ENCODE measurements at places on chromosomes 5 and 9.

DNA sequence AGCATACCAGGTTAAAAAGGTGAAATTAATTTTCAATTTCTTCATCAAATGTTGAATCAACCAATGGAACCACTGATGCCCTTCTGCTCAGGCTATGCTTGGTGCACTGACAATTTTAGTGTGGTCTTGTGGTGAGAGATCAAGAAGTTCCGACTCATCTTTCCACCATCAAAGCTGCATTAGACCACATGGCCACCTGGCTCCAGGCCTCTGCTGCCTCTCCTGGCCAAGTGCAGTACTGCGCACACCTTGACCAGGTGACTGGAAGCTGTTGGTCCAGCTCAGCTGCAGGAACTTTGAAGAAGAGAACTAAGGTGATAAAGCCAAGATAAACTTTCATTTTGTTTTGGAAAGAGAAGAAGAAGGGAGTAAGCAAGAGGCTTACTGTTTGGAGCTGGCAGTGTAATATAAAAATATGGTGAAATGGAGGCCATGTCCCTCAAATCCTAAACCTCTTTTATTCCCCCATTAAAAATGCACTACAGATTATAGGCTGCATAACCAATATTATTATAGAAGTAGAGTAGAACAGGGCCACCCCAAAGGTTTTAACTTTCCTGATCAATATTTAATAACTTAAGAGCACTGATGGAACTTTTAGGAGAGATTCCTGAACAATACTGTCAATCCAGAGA is 315.5 kb upstream of the C9orf72 start:
- DNase-seq = no peak

GRCh38 chr5:154923441-154924430 is 14.3 kb downstream of the GEMIN5 start:
- no peak for DNase-seq

DNA sequence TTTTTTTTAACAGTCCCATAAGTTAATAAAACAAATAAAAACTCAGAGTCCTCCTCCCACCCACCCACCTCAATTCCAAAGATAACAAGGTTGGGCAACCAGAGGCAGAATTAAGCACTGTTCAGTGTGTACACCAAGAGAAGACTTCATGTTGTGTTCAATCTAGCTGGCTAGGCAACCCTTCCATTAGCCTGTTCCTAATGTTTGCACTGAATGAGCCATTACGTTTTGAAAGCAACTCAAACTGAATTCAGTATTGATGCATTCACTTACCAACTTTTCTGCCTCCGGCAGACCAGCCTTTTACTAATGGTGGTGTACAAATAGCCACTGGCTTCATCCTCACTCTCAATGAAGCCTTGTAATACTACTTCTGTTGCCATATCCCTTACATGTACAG is 47.5 kb downstream of the PBX3 start:
- DNase-seq = no peak

GRCh38 chr5:148477429-148477828 is 93.7 kb downstream of the FBXO38 start:
- DNase-seq = no peak

DNA sequence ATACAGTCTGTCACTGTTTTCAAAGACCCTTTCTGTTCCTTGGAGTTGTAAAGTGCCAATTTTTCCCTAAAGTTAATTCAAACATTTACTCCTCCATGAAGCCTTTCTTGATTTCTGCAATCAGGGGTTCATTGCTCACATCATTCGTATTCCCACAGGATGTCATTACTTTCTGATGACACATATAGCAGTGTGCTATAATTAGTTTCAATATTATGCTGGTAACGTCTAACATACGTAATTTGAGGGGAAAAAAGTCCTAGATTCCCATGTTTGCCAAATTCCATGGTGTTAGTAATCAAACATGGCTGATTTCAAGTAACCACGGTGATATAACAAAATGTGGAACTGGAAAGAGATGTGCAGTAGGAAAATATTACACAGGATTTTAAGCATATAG is 468.2 kb upstream of the MEF2C start:
- DNase-seq = no peak

DNA sequence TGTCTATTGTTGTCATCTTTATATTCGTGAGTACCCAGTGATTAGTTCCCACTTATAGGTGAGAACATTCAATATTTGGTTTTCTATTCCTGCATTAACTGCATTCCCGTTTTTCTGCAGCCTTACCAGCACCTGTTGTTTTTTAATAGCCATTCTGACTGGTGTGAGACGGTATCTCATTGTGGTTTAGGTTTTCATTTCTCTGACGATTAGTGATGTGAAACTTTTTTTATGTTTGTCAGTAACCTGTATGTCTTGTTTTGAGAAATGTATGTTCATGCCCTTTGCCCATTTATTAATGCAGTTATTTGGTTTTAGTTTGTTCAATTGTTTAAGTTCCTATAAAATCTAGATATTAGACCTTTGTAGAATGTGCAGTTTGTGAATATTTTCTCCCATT is 546.0 kb upstream of the RORB start:
- no peak for DNase-seq

Data from activated CD4-positive, CD25-positive, alpha-beta regulatory T cell treated with anti-CD3 and anti-CD28 coated beads, Interleukin-2, amount 50 U/mL, for 16 hours (primary cell).